ENCODE measurements at places on chromosomes 4 and X. TPM values are rescaled to one million over a fixed set of nuclear protein-coding genes. Genes with fewer than 3 reads are reported as not detected.
A peak's percentile ranks its signal among the peaks of the same experiment; 100 is the strongest.

Gene FRMPD3
- total RNA-seq: not detected

DNA sequence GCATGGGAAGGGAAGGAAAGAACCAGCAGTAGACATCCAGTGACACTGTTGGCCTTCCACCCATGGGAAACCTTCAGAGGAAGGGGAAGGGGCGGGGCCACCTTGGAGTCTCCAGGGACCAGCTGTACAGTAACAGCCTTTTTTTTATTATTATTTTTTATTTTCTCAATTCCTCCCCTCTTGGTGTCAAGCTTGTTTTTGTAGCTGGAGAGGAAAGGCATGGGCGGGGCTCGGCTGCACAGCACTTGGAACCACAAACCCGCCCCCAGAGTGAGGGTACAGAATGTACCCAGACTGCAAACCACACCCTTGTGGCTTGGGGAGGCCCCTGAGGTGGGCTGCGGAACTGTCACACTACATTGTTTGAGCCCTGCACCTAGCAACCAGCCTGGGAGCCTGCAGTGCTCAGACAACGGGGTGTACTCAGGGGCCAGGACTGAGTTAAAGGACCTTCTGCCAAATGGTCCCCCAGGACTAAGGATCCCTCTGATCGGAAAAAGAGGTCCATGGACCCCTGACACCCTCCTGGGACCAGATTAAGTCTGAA is 45.7 kb downstream of the PRPS1 start:
- peak; percentile 58 for DNase-seq

DNA sequence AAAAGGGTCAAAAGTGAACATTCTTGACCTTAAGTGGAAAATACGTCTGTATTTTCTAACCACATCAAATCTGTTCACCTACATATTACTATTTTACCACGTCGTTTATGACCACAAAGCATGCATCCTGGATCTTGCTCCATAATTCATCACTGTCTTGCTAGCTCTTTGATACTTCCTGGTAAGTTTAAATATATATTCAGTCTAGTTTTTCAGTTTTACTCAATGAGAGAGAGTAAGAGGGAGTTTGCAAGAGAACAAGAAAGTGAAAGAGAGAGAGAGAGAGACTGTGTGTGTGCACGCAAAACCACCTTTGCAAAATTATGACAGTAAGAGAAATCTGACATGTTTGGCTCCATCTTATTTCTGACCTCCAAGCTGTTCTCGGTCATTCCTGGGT is 173.7 kb upstream of the GALNTL6 start:
- DNase-seq: no peak

DNA sequence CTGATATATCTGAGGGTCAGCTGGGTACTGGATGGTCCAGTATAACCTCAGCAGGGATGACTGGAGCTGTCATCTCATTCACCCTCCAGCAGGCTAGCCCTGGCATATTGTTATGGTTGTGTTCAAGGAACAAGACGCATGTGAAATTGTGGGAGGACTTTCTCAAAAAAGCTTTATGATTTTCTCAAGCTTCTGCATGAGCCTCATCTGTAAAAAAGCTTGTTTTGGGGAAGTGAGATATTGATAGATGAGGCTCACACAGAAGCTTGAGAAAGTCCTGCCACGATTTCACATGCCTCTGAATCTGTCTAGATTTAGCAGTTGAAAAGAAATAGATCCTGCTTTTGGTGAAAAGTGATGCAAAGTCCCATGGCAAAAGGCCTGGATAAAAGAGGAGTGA is 93.4 kb downstream of the SPCS3 start:
- DNase-seq: no peak

Gene RPS6KA6
- total RNA-seq: 5.9 TPM
